ENCODE measurements at places on chromosomes 1 and 21.

GRCh38 chr1:17119076-17119772, at the start of gene PADI2:
PADI2 (minus strand) TSS chr1:17119451; CDS start chr1:17119371, 80 bp downstream.
- DNase-seq, result peak; percentile 71

DNA sequence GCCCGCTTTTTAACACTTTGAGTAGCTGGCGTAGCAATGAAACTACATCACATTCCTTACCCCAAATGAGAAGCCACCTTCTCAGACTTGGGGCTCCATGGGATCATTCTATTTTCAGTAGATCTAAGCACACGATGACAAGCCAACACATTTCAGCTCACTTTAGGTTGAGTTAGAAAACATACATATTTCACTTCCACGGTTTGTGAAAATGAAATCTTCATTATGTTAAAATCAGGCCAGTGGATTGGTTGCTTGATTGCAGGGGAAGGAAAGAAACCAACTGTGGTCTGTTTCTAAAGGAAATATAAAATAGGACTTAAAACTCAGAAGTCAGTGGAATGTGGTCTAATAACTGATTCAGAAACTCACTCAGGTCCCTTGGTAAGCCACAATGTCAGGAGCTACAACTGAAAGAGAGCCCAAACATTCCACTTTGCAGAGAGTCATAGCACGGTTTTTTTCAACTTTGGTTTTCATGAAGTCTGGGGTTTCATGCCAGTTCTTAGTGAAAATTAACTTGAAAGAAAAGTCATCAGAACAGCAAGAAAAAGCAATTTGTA, 82.3 kb upstream of the TIAM1 start:
- DNase-seq, result no peak

DNA sequence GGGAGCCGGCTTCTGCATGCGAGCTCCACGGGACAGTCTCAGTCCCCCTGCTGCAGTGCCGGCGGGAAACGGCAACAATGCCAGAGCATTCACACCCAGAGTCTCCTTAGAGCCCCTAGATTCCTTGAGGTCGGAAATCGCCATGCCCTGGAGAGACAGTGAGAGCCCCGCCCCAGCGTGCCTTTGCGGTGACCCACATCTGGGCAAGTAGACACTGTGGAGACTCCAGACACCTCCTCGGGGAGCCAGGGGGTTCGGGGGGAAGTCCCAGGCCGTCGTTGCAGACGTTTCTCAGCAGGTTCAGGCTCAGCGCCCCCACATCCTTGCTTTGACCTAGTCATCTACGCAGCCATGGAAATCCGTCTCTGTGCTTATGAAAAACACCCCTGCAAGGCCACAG, 81.3 kb upstream of the ARHGEF16 start:
- no peak for DNase-seq

DNA sequence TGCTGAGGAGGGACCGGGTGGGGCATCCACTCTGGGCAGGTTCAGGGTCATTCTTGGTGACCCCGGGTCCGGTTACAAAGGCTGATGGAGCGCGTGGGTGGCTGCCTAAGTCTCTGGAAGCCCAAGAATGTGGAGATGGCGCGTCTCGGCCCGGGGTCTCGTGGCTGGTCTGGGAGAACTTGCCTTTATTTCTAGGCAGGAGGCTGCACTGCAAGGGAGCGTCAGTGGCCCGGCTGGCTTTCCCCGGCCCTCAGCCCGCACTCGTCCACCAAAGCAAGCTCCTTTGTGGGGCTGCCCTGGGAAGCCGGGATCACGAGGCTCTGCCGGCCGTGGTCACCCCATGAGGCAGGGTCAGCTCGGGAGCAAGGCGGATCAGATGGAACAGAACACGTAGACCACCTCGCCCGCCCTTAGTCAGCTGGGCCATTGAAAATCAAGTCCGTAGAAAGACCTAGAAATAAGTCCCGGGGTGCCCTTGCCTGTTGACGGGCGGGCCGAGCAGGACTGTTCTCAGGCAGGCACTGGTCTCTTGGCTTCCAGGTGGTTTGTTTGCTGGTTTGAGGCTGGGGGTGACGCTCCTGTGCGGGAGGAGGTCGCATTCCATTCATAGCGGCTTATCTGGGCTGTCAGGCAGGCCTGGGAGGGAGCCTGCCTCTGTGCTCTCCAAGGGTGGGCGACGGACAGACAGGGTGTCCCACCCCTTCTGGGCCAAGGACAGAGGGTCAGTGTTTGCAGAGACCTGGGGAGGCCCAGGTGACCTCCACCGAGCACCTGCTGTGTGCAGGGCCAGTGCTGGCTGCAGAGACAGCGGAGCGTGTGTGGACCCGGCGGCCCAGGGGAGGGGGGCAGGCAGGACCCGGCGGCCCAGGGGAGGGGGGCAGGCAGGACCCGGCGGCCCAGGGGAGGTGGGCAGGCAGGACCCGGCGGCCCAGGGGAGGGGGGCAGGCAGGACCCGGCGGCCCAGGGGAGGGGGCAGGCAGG, 25.8 kb downstream of the COL18A1 start:
- no peak for DNase-seq

GRCh38 chr1:85128316-85128715, 72.5 kb downstream of the SYDE2 start:
- DNase-seq, result no peak

DNA sequence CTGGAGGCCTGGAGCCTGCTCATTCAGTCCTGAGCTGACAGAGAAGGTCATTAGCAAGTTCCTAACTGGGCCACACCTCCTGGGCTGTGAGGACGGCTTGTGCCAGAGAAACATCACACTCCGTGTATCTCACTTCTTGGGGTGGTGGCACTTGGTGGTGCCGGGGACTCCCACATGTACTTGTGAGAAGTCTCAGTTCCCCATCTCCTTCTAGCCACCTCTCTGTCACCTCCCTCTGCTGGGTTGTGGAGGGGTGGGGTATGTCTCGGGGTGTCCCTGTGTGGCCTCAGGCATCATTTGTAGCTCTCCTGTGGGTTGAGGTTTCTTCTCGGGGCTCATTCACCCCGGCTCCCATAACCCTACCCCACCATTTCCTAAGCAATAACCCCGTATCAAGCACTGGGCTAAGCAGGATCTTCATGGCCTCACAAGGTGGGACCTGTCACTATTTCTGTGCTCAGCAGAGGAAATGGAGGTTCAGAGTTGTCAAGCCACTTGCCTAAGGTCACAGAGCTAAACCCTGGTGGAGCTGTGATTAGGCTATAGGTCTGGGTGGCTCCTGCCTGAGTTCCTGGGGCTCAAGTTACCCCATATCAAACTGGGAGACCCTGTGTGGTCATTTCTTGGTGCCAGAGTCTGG, 62.5 kb downstream of the UBIAD1 start:
- DNase-seq, result no peak

DNA sequence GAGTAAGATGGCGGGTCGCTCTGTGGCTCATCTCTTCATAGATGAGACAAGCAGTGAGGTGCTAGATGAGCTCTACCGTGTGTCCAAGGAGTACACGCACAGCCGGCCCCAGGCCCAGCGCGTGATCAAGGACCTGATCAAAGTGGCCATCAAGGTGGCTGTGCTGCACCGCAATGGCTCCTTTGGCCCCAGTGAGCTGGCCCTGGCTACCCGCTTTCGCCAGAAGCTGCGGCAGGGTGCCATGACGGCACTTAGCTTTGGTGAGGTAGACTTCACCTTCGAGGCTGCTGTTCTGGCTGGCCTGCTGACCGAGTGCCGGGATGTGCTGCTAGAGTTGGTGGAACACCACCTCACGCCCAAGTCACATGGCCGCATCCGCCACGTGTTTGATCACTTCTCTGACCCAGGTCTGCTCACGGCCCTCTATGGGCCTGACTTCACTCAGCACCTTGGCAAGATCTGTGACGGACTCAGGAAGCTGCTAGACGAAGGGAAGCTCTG, 2.4 kb downstream of the TNFAIP8L2 start:
- no peak for DNase-seq

GRCh38 chr1:243974451-243975292, 76.4 kb upstream of the ZBTB18 start:
- no peak for DNase-seq

GRCh38 chr1:101757985-101758384, 238.7 kb downstream of the OLFM3 start:
- DNase-seq, result no peak

GRCh38 chr1:151499930-151500329, 11.3 kb upstream of the CGN start:
- no peak for DNase-seq

GRCh38 chr1:12629511-12629956, 11.5 kb upstream of the DHRS3 start:
- DNase-seq, result peak; percentile 19

- DNase-seq, result peak; percentile 67
Measured at GRCh38 chr1:91402023-91402422, 2.6 kb downstream of the HFM1 start.

DNA sequence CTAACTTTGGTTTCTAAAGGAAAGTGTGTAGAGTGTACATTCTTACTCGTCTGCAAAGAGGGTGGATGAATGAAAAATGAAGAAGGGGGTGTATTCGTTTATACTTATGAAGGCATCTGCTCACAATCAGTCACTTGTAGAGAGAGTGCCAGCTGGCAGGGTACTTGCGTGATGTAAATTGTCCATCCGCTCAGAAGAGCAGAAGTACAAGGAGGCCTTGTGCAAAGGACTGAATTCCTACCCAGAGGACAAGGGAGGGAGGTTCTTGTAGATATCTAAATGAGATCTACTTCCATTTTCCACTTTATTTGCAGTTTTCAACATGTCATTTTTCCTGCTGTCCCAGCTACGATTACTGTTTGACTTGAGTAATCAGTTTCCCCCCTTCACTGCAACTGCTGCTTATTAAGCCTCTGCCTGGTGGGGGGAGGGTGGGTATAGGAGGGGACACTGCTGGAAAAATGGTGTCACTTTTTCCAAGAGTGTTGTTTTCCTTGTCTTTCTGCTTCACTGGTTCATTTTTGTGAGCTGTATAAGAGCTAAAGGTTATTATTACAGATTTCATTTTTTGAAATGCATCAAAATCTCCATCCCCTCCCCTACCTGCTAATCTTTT, 67.3 kb downstream of the LAMC1 start:
- DNase-seq, result peak; percentile 52

DNA sequence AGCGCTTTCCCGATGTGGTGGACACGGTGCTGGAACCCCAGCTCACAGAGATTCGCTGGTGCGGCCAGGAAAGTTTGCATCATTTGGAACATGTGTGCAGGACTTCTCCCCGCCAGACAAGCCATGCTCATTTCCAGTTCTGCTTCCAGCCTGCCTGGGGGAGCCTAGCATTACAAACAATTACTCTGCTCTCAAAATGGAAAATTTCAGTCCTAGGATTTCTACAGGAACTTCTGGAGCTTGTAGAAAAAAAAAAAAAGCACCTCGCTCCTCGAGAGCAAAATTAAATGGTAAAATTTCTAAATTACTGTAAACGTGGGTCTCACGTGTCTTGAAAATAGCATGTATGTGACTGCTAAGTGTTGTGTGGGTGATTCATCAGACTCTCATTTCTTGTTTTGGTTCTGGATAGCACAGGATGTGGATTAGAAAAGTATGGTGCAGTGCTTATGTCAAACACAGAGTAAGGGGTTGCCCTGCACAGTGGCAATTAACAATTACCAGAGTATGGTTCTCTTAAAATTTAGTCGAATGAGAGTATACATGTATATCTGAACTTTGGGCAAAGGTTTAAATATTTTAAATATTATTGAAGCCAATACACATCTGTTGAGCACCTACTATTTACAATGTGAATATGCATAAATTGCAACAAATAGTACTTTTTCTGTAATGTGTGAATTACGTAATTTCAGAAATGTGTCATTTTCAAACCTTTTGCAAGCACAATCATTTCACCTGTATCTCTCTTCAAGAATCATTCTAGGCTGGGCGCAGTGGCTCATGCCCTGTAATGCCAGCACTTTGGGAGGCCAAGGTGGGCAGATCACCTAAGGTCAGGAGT, 61.8 kb upstream of the PTGFRN start:
- no peak for DNase-seq

- DNase-seq, result peak; percentile 56
Measured at GRCh38 chr1:76142771-76143540, 68.4 kb downstream of the ST6GALNAC3 start.

- peak; percentile 77 for DNase-seq
Measured at GRCh38 chr1:26771643-26772321, 16.0 kb upstream of the PIGV start.

DNA sequence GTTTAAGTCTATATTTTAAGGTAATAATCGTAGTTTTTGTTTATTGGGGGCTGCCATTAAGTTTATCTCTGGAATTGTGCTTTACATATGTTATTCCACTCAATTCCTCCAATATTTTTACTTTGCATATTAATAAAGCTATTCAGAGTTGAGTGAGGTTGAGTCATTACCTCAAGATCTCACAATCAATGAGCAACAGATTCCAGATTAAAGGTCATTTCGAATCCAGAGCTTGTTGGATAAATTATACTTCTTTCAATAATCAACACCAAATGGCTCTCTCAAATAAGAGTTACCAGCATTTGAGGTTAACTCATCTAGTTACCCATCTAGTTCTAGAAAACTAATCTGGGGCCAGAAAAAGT, 16.7 kb downstream of the RGS4 start:
- DNase-seq, result no peak

DNA sequence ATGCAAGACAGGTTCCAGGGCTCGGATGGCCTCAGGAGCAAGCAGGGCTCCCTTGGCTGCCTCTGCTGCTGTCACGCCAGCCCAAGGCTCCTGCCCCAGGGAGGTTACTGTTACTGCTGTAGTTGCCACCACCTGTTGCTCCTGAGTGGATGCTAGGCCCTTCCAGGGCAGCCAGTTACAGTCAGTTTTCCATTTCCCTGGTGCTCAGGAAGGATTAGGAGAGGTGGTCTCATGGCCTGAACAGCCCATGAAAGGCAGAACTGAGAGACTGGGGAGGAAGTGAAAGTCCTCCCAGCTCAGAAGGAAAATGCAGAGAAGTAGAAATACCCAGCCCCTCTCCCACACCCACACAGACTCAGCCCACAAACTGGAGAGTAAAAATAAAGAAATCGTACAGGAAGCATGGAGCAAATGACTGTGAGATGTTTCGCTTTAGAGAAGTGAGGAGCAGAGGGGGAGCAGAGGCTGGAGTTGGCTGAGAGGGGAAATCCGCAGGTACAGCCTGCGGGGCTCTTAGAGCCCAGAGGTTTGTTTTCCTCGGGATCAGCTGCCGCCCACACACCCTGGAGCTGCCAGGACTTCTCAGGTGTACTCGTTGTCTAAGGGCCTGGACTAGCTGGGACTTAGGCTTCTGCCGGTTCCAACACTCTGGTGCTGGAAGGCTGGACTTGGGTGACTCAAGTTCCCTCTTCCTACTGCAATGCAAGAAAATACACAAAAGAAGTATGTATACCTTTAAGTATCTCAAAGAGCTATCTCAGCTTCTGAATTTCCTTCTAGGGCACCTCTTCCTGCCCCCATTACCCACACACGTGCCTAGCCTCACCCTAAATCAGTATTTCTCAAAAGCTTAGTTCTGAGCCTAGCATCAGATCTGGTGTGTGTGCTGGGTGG, 2.3 kb downstream of the IL6R start:
- no peak for DNase-seq

DNA sequence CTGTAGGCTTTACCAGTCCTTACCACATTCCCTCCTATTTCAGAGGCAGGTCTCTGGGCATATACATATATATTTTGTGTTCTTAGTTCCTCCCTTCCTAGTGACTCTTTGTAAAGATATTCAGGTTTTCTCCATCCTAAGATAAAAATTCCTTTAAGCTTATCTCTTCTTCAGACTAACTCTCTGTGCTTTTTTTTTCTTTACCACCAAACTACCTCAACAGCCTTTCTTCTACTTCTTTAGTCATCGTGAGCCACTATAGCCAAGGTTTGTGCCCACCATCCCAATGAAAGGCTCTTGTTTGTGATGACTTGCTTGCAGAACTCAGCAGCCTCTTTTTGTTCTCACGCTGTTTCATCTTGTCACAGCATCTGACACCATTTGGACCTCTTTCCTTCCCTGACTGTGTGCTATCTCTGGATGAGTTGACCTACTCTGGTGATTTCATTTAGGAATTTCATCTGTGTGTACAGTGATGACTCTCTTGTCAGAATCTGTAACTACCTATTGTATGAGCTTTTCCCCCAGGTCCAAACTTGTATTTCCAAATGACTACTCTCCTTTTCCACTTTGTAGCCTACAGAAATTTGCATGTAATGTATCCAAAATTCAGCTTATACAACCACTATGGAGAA, 59.0 kb upstream of the MACF1 start:
- DNase-seq, result no peak
